ENCODE measurements at places on chromosomes 6 and 20.

DNA sequence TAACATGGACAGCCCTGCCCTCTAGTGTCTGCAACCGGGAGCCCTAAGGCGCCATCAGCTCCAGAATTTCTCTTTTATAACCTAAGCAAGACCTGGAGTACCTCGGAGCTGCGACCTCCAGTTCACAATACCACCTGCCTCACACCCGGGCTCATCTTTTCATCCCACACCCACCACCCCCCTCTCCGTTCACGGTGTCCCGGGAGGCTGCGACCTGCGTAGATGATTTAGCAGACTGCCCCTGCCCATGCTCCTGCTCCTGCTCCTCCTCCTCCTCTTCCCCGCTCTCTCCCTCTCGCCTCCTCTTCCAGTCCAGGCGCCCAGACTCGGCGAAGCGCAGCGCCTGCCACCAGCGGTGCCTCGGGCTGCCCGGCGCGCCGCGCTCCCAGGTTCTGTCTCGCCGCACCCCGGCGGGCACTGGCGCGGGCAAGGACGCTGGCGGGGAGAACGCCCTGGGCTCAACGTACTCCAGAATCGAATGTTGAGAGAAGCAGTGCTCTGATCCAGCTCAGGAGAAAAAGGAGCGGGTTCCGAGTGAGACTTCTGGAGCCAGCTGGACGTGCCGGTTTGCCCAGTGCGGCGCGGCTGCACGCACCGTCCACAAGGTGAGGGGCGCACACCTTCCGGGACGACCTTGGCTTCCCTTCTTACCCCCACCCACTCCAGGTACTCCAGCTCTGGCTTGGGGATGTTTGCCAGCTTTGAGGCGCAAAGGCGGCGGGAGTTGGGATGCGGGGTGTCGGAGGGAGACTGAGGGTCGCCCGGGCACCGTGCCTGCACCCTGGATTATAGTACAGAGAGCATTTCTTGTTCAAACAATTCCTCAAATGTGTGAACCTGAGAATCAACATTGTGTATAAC is at the start of gene HTR1E:
TSS of gene HTR1E (plus strand) at position 310 of the 861 bp plus-strand sequence. CDS start 77,807 bp downstream, outside the sequence.
- DNase-seq: peak; percentile 35

DNA sequence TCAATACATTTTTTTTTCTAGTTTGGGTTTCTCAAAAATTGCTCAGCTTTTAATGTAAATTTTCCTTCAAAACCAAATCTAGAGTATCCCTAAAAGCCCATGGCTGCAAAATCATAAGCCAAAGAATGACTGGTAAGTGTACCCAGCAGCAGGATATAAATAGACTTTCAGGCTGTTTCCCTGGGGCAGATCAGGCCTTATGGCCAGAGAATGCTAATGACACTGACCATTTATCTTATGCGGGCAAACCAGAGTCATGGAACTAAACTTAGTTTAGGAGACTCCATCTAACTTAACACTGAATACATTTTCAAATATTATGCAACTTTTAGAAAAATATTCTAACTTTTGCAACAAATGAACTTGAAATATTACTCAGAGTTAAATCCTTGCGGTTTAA is 7.4 kb downstream of the OSER1 start:
- DNase-seq: no peak

DNA sequence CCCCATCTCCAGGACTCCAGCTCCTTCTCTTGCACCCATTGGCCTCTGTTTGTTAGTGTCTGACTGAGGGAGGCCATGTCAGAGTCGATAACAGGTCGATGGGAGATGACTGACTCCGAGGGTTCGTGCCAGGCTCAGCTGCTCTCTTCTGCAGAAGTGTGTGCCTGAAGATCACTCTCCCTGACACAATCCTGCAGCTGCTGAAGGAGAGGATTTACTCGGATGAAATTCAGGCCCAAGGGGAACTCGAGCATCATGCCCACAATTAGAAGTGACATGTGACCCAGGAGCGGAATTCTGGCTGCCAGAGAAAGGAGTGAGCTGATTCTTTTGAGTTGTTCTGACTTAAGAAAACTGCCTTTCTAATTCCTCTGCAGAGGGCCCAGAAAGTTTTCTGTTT is 318.2 kb downstream of the MAFB start:
- no peak for DNase-seq

- DNase-seq: no peak
Observed at GRCh38 chr6:151160929-151161757, 78.6 kb upstream of the AKAP12 start.

DNA sequence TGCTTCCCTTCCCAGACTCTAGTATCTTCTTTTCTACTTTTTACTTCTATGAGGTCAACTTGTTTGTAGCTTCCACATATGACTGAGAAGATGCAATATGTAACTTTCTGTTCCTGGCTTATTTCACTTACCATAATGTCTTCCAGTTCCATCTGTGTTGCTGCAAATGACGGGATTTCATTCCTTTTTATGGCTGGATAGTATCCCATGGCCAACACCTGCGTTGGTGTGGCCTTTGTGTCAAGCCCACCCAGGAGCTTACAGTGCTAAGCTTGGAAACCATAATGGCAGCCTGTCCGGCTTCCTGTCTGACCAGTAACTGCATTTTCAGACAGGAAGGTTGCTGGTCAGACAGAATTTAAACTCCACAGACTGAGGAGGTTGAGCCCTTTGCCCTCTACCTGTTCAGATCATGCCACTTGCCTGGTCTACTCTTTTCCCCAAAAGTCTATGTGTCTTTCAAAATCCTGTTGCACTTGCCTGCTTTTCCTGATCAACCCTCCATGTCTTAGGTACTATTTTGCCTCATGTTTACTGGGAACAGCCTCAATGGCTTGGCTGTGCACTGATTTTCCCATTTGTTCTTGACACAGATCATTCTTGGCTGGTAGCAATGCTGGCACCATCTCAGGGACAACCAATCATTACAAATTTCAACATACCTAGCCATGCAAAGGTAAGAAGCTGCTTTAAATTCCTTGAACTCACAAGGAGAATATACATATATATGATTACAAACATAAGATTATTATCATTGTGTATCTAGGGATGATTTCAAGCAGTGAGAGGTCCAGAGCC is 114.3 kb upstream of the PLEKHG1 start:
- DNase-seq: no peak

- DNase-seq: no peak
Observed at GRCh38 chr6:68326762-68327161, 308.3 kb upstream of the ADGRB3 start.

DNA sequence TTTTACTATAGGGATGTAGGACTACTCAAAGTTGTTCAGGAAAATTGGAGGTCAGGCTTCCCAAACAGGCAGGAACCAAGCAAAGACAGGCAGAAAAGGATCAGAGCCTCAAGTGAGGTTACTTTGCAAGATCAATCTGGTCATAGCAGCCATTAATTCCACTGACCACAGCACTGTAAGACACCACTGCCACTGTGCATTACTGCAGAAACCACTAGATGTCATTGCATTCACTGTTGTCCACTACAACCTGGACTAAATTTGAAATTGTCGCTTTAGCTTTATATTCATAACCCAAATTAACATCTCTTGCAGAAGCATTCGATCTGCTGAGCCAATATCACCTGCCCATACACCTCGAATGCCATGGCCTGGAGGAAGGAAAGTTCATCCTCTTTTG is 126.9 kb upstream of the UFL1 start:
- DNase-seq: no peak

DNA sequence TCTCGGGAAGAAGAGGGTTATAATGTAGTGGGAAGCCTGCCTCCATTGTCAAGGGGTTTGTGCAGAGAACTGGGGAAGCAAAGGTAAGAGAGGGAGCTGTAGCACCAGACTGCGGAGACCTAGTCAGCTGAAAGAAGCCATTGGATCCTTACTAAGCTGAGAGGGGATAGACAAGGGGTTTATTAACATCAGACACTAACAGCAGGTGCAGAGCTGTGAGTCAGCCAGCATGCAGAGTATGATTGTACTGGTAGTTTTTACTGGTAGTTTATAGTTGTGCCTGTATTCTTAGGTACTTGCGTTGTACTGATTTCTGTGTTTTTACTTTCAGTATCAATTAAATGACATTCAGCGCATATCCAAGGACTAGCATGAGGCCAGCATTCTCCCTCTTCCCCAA is 17.8 kb upstream of the COL19A1 start:
- no peak for DNase-seq

DNA sequence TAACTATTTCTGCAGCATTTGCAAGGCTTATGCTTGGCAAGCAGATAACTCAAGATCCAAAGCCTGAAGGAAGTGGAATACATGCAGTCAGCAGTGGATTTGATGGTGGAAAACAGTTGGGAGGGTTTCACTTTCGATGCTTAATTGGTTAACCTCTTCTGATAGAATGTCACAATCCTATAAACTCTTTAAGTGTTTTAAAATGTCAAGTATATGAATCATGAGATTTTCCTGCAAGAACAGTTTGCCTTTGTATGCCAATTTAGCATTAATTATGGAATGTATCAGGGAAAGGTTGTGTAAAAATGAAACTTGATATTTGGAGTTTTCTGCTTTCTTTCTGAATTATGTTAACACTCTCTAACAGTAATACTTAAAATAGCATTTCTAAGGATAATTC is 36.6 kb downstream of the NKX2-4 start:
- DNase-seq: no peak

GRCh38 chr6:122838060-122838780 is 49.2 kb downstream of the SMPDL3A start:
- DNase-seq: no peak

- DNase-seq: no peak
Observed at GRCh38 chr20:52993076-52993475, 20.9 kb downstream of the TSHZ2 start.

GRCh38 chr6:50264995-50265571 is 215.4 kb upstream of the DEFB112 start:
- no peak for DNase-seq

DNA sequence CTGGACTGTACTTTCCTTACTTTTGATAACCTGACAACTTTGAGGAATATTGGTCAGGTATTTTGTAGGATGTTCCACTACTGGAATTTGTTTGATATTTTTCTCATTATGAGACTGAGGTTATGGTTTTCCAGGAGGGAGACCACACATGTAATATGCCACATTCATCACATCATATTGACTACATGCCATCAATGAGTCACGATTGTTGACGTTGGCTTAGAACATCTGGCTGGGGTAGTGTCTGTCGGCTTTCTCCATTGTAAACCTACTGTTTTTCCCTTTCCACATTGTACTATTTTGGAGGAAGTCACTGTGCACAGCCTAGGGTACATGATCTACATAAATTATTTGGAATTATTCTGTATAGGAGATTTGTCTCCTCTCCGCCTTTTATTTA is 1.4 kb upstream of the STX11 start:
- no peak for DNase-seq

- peak; percentile 84 for DNase-seq
Observed at GRCh38 chr20:3238616-3239025, 369 bp downstream of the SLC4A11 start.

GRCh38 chr6:127120787-127121636 is 2.5 kb downstream of the RSPO3 start:
- DNase-seq: peak; percentile 59

- no peak for DNase-seq
Observed at GRCh38 chr6:15465212-15465611, 197.6 kb downstream of the DTNBP1 start.

- no peak for DNase-seq
Observed at GRCh38 chr6:101912311-101912710, 518.8 kb downstream of the GRIK2 start.

DNA sequence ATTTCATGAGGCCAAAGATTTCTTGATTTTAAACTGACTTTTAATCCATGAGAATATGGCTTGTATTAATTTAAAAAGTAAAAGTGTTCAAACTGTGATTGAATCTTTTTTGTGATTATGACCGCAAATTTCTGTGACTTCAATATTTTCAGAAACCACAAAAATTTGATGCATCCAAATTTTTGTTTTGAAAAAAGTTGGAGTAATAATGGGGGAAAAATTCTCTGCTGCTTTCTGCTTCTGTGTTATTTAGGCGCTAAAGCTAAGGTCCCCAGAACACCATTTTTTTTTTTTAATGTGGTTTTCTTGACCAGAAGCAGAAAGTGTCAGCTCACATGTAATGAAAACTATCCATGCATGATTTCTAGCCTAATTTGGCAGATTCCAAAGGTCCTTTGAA is 65.3 kb downstream of the GRIK2 start:
- no peak for DNase-seq

GRCh38 chr6:136547336-136547735 is 2.9 kb downstream of the MAP7 start:
- DNase-seq: no peak

- no peak for DNase-seq
Observed at GRCh38 chr20:59871096-59871495, 62.3 kb downstream of the SYCP2 start.

GRCh38 chr20:10861619-10862018 is 187.8 kb upstream of the JAG1 start:
- no peak for DNase-seq

- no peak for DNase-seq
Observed at GRCh38 chr6:15290962-15291704, 45.3 kb downstream of the JARID2 start.

GRCh38 chr20:24411003-24411833 is 58.2 kb upstream of the SYNDIG1 start:
- DNase-seq: no peak

- no peak for DNase-seq
Observed at GRCh38 chr6:22613695-22614094, 44.3 kb downstream of the HDGFL1 start.

DNA sequence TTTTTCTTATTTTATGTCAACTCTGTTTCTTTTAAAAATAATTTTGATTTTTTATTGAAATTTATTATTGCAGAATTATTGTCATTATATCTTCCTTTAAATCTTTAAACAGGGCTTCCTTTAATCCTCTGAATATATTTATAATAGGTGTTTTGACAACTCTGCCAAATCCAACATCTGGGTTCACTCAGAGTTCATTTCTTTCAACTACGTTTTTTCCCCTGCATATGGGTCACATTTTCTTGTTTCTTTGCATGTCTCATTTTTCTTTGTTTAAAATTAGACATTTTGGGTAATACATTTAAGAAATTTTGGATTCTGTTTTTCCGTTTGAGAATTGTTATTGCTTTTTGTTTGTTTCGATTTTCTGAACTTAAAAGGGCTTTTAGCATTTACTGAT is 655.1 kb upstream of the CITED2 start:
- DNase-seq: no peak

GRCh38 chr20:13929836-13930235 is 60.6 kb downstream of the SEL1L2 start:
- DNase-seq: no peak

DNA sequence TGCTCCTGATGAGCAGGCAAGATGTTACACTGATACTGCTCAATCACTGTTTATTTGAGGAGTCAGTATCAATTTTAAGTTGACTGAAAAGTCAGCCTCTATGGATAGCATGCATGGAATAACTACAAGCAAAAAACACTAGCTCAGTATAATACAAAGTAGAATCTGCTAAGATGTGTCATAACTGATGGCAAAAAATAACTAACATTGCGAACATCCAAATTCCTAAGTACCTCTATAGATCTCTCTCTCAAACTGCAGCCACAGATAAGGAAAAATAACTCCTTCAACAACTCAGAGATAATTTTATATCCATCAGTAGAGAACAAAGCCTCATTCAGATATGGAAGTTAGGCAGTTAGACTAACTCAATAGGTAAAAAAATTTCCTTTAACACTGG is 16.3 kb downstream of the HDAC2 start:
- no peak for DNase-seq

Data from GM12891 (cell line).